Fibroblast of upper back skin (primary cell): ENCODE measurements at places on chromosomes 6 and 20.
A peak's percentile ranks its signal among the peaks of the same experiment; 100 is the strongest.

DNA sequence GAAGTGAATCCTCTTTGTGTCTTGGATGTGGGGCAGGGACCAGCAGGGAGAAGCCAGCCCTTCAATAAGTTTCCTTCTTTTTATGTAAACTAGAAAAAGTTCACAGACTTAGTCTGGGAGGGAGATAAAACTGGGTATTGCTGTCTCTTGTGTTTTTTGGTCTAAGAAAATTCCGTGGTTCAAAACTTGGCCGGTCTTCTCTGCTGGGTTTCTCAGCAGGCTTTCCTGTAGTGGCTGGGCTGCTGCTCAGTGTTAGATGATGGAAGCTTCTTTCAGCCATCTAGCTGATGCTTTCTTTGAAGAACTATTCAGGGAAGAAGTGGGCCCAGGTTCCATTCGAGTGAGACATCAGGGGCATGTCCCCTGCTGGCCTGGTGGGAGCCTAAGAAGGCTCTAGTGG lies 70.7 kb upstream of the SCP2D1 start:
- DNase-seq, result peak; percentile 26

- DNase-seq, result peak; percentile 59
Measured at GRCh38 chr20:59082077-59082740, 39.6 kb upstream of the PRELID3B start.

DNA sequence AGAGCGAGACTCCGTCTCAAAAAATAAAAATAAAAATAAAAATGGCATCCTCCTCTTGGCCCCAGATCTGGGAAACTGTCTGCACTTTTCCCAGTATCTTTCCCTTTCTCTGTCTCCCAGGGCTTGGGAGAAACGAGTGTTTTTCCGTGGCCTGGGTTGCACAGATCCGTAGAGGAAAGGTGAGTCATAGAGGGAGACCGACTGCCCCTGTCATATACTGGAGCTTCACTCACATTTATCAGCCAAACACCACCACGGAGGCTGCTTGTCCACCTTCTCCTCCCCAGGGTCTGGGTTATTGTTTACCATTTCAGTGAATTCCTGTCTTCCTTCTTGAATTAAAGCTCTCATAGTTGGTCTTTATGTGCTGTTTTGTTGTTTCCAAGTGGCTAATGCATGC lies 31.9 kb upstream of the EIF2S2 start:
- DNase-seq, result peak; percentile 17

- DNase-seq, result peak; percentile 42
Measured at GRCh38 chr6:162907876-162908481, 180.2 kb downstream of the PACRG start.

GRCh38 chr6:109165392-109165974 lies 70.2 kb downstream of the CEP57L1 start:
- DNase-seq, result peak; percentile 57

DNA sequence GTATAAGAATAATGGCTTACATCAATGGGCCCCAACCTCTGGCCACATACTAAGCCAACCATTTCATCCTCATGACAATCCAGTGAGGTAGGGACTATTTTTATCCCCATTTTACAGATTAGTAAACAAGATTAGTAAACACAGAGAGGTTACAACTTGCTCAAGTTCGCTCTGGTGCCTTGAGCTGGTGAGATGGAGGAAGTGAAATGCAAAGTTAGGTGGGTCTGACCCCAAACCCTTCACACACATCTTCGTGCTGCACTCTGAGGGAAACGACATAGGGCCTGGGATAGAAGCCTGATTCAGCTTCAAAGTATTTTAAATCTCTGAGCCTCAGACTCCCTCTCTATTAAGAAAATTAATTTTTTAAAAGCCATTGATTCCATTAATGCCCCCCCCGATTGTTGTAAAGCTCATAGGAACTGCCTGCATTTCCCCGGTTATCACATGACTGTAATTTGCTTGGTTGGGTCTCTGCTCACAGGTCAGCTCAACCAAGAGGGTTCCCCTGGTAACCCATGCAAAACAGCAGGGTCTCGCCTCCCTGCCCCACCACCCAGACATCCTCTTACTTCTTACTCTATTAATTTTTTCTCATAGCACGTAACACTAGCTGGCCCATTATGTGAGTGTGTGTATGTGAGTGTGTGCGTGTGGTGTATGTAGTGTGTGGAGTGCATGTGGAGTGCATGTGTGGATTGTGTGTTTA lies 221.2 kb downstream of the MAFB start:
- no peak for DNase-seq

GRCh38 chr6:53910834-53911233 lies 116.0 kb downstream of the LRRC1 start:
- no peak for DNase-seq

- no peak for DNase-seq
Measured at GRCh38 chr20:32184961-32185603, 22.5 kb downstream of the PLAGL2 start.

- DNase-seq, result no peak
Measured at GRCh38 chr6:16712255-16712930, 48.9 kb downstream of the ATXN1 start.

- no peak for DNase-seq
Measured at GRCh38 chr6:111615916-111616612, 10.4 kb upstream of the TRAF3IP2 start.

GRCh38 chr6:20877008-20877937 lies 343.0 kb downstream of the CDKAL1 start:
- DNase-seq, result peak; percentile 89

GRCh38 chr6:39432330-39433025 lies 110.0 kb upstream of the KCNK16 start:
- DNase-seq, result peak; percentile 85

- DNase-seq, result peak; percentile 91
Measured at GRCh38 chr6:160462551-160463109, 114.5 kb downstream of the SLC22A3 start.

DNA sequence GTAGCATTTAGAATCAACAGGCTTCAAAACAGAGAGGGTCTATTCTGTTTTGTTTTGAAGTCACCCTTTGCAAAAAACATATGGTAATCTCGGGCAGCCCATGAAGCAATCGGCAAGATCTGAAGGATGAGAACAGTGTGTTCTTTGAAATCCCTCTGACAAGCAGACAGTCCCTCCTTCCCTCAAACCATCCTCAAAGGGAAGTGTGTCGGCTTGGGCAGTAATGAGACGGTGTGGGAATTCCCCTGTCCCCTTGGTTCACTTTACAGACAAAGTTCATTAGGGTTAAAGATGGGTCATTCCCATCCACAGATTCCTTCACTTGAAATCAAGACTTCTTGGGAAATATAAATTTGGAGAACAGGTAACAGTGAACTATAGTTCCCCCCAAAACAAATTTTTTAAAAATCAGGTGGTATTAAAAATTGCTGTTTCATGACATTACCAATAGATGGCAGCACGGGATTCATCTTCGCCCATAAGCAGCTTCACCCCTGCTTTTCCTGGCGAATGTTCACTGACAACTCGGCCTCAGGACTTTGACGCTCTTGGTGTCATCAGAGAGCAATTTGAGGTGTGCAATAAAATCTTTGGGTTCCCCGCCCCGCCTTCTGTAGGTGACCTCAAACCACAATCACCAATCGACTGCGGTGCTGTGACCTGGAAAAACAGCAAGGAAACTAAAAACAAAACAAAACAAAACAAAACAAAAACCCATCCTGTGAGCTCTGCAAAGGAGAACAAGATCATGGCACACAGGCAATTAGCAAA lies 159.3 kb upstream of the TNFAIP3 start:
- peak; percentile 84 for DNase-seq

DNA sequence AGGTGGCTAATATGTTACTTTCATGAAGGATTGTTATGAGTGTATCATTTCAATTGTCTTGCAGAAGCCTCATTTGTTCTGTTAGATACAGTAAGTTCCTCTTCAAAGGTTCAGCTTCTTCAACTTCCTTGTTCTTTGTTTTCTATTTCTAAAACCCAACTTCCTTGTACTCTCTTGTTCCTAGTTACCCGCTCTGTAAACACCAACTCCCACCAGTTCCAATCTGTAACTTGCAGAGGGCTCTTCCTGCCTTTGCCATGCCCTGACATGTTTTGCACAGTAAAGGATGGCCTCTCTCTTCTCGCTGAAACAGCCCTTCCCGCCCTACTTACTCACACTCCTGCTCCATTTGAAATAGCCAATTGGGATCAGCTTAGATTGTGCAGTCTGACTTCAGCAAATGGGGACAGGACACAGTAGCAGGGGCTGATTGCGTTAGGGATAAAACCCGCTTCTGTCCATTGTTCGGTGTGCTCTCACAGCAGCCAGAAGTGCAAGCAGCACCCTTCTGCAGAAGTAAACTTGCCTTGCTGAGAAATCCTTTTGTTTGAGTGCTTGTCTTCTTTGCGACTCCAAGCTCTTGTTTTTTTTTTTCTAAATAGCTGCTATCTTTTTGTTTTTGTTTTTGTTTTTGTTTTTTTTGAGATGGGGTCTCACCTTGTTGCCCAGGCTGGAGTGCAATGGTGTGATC lies 45.9 kb upstream of the POU5F1 start:
- no peak for DNase-seq

GRCh38 chr6:30543821-30544220 lies 12.5 kb downstream of the GNL1 start:
- DNase-seq, result no peak

DNA sequence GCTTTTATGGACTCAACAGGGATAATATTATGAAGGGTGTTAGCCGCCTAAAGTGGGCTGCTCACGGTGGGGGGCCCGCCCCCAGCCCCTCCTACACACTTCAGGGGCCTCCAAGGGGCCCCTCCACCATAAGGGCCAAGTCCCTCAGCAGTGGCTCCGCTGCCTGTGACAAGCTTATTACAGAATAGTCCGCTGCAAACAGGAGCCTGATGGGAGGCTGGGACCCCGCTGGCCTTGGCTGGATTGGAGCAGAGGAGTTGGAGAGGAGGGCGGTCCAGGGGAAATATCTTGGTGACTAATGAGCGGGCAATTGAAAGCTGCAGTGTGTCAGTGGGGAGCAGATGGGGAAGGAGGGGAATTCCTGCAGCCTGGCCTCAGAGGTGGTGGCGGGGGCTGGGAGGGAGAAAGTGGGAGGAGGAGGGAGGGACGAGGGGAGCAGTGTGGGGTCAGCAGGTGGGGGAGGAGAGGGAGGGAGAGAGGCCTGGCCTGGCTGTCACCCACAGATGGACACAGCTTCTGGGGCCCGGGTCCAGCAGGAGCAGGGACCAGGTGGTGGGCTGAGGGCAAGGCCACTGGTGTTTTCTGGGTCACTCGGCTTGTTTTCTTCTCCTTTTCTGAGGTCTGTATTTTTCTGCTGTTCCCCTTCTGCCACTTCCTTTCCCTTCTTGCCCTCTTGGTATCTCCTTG lies 57.6 kb upstream of the FOXP4 start:
- DNase-seq, result peak; percentile 94

DNA sequence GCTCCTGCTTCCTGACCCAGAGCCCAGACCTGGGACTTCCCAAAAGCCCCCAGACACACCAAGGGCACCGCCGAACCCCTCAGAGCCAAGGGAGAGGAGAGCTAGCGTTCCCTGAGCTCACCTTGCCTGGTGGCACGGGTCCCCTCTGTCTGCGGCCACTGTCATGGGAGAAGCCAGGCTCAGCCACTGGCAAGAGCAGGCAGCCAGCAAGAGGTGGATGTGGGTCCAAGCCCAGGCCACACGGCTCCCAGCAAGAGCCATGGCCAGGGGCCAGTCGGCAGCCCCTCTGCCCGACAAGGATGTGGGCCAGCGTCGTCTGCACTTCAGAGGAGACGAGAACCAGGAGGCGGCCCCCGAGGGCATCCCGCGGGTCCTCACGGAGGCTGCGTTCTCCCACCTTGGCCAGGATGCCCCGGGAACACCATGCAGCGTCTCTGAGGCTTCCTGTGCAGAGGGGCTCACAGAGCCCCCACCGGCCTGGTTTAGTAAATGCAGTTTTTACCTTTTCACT lies 2.2 kb upstream of the PPDPF start:
- no peak for DNase-seq
